ENCODE measurements at places on chromosomes 4 and X.

GRCh38 chr4:177596035-177596434 lies 153.8 kb upstream of the AGA start:
- DNase-seq = peak; percentile 57

DNA sequence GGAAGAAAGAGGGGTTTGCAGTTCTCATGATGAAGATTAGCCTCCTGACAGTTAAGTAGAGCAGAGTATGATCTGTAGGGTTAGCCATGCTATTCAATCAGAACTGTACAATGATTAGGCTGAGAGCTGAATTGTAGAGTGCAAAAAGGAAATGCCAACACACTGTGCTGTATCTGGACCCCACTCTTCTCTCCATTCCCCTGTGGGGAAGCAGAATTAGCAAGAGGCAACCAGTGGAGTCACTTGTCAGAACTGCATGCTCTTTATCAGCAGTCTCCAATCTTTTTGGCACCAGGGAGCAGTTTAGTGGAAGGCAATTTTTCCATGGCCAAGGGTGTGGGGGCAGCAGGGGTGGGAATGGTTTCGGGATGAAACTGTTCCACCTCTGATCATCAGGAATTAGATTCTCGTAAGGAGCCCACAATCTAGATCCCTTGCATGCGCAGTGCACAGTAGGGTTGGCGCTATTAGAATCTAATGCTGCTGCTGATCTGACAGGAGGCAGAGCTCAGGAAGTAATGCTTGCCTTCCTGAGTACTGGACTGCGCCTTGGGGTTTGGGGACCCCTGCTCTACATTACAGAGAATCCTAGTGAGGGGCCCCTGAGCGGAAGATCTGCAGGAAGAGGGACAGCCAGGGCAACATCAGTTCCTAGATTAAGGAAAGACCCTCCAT lies 19.4 kb downstream of the TBC1D9 start:
- no peak for DNase-seq

GRCh38 chr4:167419468-167420140 lies 185.3 kb upstream of the SPOCK3 start:
- DNase-seq = no peak

DNA sequence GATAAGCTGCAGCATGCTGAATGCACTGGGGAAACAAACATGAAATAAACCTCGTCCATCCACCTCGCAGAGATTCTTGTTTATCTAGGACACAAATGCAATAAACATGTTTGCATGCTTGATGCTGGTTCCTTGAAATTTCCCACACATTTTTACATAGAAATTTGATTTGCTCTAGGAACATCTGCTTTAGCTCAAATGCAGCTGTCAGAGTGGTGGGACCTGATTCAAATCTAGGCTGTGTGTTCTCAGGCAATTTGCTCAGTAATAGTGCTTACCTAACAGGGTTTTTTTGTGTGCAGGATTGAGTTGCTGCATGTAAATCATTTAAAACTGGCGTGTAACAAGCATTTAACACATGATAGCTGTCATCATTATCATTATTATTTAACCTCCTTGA lies 293.1 kb downstream of the QDPR start:
- no peak for DNase-seq

GRCh38 chr4:83894831-83895230 lies 358.9 kb downstream of the GPAT3 start:
- no peak for DNase-seq

GRCh38 chrX:31590581-31591114 lies 518.8 kb upstream of the FTHL17 start:
- no peak for DNase-seq

- DNase-seq = no peak
Observed at GRCh38 chr4:98689507-98690174, 31.2 kb upstream of the TSPAN5 start.

DNA sequence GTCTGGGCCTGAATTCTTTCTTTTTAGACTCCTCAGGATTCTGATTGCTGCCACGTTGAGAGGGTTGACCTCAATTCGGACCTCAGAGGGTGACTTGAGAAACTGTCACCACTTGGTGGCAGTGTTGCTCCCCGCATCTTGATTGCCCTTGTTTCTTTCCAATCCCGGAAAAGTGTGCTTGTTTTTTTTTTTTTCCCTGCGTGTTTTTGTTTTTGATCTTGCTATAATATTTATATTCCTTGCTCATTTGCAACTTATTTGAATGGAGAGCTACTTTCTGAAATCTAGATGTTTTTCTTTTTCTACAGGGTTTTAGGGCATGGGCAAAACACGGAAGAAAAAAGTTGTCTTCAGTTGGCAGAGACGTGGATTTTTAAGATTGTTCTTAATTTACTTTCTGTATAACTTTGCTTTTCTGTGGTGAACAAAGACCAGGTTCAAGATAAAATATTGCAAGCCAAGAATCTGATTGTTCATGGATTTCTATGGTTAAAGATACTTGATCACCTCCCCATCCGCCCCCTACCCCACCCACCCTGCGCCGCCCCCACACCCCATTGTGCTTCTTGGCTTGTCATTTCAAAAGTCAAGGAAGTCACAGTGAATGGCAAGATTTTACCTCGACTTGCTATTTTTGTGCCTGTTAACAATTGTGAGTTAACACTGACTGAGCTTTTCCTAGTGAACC lies 102.0 kb downstream of the PTTG2 start:
- peak; percentile 41 for DNase-seq

GRCh38 chrX:43328358-43328946 lies 327.6 kb upstream of the MAOA start:
- no peak for DNase-seq

DNA sequence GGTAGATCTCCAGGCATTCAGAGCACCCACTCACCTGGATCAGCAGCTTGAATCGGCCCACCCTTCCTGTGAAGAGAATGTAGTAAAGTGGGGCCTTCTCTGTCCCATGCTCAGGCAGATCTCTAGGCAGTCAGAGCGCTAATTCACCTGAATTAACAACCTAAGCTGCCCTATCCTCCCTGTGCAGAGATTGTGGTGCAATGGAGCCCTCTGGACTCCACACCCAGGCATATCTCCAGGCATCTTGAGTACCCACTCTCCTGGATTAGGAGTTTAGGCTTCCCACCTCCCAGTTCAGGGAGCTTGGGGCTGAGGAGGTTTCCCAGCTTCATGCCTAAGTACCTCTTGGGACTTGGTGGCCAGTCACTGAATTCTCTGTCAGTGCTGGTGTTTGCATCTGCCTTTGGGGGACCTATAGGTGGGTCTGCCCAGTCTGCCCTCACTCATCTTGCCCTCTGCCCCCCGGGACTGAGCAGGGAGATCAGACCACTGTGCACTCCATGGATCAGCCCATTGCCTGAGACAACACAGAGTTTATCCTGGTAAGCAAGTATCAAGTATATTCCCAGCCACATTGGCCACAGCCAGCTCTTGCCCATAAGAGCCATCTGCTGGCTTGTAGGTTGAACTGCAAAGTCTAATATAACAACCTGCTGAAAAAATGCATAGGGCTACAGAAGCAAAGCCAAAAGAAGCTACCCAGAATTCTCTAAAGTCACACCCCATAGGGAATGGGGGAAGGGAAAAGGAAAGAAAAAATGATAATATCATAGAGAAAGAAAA lies 372.9 kb downstream of the KLHL13 start:
- DNase-seq = no peak

DNA sequence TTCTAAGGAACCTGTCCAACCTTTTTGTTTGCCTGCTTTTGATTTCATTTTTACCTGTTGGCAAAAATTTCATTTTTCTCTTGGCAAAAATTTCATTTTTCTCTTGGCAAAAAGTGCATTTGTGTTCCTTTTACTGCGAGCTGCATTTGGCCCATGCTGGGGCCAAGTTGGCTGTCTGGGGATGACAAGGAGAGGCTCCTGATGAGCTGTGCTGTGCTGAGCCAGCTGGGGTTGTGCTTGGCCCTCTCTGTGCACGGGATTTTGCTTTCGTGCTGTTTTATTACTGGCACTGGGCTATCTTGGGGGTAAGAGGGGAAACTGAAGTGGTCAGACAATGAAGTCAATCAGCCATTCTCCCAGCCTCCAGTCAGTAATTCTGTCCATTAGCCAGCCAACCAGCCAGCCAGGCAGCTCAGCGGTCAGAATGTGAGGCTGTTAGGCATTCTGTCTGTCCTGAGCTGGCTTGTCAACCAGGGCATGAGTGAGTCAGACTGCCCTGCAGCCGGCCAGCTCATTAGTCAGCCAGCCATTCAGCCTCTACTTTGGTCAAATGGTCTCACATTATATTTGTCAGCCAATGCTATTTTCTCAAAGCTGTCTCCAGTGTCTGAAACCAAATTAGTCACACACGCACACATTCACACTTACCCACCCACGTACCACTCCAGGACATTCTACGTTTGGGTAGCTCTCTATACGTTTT lies 56.9 kb upstream of the PRPS1 start:
- DNase-seq = peak; percentile 69

GRCh38 chr4:8410641-8411271 lies 29.8 kb downstream of the ACOX3 start:
- no peak for DNase-seq

DNA sequence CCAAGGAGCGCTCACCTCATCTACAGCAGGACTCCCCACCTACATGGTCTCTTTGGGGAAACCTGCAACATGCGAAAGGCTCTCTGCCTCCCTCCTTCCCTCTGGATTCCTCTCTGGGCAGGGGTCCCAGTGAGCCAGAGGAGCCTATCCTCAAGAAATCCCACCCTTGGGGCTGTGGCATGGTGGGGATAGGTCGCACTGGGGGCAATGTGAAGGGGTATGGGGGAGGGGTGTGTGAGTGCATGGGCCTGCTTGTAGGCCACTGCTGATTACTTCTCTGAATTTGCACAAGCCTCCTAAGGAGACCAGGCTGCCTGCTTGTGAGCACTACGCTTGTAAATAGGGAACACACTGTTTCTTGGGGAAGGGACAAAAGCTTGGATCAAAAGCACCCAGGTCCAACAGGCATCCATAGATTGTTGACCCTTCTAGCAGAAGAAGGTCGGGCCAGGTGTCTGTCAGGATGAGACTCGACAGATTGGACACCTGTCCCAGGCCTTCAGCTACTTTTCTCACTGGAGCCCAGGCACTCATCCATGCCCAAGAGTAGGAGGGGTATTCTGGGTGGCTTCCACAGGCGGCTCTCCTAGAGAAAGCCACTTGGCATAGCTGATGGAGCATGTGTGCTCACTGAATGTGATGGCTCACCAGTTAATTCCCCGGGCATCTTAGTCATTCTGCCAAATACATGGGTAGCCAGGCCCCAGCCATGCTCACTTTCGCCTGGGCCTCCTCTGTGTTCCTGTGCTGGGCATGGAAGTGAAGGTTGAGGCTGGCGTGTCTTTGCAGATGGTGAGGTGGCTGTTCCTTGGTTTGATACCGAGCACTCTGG lies 75.0 kb downstream of the NBDY start:
- no peak for DNase-seq

DNA sequence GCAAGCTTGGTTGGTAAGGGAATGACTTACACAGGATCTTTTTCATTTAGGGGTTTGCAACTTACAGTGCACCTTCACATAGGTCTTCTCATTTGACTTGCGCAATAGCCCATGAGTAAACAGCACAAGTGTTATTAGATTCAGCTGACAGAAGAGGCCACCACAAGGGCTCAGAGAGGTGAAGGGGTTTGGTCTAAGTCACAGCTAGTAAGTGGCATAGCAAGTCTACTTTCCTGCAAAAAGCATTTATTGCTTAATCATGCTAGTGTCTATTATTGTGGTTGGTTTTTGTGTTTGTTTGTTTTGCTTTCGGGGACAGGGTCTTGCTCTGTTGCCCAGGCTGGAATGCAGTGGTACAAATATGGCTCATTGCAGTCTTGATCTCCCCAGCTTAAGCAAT lies 83.3 kb downstream of the SPRY1 start:
- no peak for DNase-seq

DNA sequence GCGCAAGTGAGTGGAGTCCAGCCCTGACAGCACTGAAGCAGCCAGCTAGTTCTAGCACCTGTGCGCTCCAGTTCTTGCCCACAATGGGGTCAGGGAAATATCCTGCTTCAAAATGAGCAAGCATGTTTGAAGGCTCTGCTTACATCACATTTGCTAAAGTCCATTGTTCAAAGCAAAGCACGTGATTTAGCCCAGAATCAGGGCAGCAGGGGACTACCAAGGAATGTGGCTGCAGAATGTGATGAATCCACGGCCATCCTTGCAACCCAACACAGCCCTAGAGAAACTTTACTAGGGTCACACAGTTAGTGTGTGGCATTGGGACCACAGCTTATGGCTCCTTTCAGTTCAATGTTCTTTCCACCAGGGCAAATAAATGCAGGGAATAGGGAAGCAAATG lies 47.3 kb upstream of the SMIM31 start:
- DNase-seq = no peak

GRCh38 chr4:167964766-167965373 lies 127.5 kb upstream of the ANXA10 start:
- no peak for DNase-seq

DNA sequence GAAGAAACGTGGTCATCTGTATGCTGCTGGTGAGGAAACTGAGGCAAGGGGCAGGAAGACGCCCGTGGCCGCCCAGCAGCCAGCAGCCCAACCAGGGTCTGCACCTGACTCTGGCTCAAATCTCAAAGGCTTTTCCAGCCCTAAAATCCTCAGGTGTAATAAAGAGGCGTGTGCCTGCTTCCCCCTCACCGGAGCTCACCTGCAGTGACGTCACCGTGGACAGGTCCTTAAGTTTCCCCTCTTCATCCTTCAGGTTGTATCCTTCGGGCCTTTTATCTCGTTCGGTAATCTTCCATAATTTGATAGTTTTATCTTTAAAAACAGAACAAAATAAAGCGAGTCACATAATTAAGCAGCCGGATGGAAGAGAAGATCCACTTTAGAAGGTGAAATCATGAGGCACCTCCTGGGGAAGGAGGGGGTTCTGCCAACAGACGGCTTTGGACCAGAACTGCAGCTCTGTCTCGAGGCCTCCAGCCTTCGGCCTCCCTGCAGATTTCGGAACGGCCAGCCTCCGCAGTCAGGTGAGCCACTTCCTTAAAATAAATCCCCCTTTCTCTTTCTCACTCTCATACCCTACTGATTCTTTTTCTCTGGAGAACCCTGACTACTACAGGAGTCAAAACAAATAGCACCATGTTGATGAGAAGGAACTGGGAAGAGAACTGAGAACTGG lies 96.7 kb downstream of the PPP2R2C start:
- no peak for DNase-seq

- DNase-seq = peak; percentile 15
Observed at GRCh38 chrX:2848871-2849301, 20.2 kb downstream of the GYG2 start.

- DNase-seq = no peak
Observed at GRCh38 chr4:94214703-94215319, 7.1 kb downstream of the SMARCAD1 start.

- no peak for DNase-seq
Observed at GRCh38 chrX:154526901-154527675, 11.1 kb upstream of the FAM3A start.

DNA sequence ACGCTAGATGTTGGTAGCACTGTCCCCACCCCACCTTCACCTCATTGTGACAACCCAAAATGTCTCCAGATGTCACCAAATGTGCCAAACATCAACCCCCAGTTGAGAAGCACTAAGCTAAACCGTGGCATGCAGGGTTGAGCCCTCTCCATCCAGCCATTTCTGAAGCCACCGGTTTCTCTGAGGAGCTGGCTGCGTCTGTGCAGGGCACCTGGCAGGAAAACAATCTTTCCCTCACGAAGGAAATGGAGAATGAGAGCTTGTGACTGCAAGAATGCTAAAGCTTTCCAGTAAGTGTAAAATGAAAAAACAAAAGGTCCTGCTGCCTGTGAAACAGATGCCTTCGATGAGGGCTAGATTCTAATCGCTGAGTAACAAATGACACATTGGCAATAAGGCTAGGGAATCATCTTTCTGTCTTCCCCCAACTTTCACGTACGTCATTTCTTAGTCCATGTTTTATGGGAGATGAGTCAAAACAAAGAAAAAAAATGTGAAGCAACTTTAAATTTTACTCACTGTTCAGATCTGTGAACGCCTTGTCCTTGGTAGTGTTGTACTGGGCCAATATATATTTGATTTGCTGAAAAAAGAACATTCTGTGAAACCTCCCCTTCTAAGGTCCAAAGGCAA lies 59.9 kb downstream of the PROM1 start:
- DNase-seq = peak; percentile 76

Measured in HS-5 (cell line).